ENCODE measurements at places on chromosomes 5 and 9.

- DNase-seq, result peak; percentile 29
Observed at GRCh38 chr9:68706363-68707201, 1.5 kb downstream of the PIP5K1B start.

DNA sequence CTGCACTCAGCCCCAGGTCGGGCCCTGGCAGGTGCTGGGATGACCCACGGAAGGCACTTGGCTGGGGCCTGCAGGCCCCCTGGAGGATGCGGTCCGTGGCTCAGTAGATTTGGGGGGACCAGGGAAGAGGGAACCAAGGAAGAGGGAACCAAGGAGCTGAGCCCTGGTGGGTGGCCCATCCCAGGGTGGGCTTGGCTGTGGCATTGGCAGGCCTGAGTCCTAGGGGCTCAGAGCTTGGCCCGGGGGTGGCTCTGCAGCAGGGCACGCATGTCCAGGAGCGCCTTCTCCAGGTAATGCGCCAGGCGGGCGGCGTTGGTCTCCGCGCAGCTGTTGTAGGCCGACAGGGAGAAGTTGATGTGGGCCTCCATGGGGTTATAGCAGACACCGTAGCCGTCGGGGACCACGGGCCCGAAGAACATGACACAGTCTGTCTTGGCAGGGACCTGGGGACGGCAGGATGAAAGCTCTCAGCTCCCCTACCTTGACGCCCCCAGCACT is 14.3 kb downstream of the DOLPP1 start:
- no peak for DNase-seq

DNA sequence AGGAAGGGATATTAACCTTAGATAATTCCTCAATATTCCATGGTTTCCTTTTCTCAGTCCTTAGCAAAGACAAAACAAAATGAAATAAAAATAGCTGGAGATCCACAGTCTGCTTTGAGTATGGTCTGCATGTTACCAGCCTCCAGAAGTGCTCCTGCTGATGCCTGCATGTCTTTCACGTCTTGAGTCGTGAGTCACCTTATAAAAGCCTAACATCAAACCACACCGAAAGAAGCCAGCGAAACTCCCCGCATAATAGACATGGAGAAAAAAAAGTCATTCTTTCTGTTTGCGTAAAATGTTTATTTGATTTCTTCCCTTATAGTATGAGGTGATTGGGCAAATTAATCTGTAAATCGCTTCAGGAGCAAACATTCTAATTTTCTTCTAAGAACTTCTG is 380.5 kb downstream of the SLCO4C1 start:
- no peak for DNase-seq

DNA sequence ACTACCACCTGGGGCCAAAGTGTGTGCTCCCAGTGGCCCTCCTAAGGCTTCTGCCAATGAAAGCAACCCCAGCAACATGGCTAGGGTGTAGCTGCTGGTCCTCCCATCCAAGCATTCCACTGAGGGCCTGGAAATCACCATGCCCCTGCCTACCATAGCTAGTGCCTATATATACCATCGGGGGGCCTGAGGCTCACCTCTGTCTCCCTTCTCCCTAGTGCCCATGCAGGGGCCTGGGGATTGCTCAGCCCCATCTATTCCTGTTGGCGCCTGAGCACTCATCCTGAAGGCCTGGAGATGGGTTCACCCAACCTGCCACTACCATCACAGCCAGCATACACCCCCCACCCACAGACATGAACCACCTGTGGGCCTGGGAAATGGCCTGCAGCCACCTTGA is 367.3 kb downstream of the RAB3C start:
- no peak for DNase-seq

DNA sequence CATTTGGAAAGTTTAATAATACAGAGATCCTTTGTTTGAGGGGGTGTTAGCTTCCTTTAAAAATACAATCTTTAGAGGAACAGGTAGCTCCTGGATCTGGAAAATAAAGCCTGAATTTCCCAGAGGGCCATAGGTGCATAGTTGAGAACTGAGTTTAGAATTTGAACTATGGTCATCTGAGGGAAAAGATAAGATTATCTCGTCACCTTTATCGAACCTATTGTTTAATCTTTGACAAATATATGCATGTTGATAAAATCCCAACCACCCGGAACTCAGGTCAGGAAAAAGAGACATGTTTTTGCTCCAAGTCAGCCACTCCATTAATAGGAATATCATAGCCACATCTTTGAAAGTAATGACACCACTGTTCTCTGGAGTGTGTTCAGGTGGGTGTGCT is 91.7 kb upstream of the FAM169A start:
- no peak for DNase-seq

GRCh38 chr5:61363401-61364114 is 31.5 kb downstream of the ZSWIM6 start:
- no peak for DNase-seq

GRCh38 chr9:14442956-14443355 is 129.0 kb upstream of the NFIB start:
- DNase-seq, result no peak

DNA sequence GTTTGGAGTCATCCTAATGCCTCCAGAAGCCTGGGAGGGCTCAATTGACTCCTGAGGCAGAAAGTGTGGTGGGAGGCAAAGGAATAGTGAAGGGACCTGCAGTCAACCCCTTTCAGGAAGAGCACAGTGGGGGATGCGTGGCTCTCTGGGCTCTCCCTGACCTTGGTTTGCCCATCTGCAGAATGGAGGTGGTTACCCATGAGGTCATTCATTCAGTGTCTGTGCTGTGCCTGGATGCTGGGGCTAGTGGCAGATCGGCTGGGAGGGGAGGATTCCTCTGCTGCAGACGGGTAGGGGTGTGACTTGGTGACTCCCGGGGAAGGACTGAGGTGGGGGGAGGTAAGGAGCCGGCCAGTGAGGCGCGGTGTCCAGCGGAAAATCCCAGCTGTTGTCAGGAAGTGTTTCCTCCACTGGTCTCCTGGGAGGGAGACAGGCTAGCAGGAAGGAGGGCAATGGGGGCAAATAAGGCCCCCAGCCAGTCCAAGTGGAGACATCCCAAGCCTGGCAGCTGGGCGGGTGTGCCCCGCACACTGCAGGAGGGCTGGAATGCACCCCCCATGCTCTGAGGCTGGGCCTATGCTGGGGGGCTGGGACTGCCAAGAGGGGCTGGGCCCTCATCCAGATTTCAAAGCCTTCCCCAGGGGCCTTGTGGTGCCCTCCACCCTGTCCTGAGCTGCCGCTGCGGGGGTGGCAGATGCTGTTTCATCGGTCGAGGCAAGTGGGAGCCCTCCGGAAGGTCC is 10.9 kb downstream of the CXXC5 start:
- DNase-seq, result no peak

DNA sequence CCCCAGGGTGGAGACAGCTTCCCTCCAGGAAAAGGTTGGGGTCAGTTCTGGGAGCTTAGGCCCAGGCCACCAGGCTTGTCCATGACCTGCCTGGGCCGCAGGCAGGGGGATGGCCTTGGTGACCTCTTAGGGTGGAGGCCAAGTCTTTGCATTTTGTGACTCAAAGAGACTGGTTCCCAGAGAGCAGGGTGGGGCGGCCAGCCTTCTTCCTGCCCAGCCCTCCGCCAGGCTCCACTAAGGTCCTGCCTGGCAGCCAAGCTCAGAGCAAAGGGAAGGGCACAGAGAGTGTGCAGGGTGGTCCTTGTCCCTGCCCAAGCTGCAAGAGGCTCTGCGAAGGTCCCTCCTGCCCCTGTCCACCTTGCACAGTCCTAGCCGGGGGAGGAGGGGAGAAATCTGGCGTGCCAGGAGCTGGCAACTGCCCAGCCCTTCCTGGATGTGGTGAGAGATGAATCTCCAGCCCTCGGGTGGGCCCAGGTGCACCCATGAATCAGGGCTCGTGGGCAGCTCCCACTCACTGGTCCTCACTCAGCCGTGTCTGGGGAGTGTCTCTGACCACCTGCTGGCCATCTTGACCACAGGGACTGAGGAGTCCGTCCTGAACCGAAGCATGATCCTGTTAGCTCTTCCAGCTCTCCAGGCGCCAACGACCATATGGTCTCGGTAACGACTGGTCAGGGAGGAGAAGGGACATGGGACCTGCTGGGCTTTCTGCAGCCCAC is 2.3 kb upstream of the PTGDS start:
- DNase-seq, result no peak

DNA sequence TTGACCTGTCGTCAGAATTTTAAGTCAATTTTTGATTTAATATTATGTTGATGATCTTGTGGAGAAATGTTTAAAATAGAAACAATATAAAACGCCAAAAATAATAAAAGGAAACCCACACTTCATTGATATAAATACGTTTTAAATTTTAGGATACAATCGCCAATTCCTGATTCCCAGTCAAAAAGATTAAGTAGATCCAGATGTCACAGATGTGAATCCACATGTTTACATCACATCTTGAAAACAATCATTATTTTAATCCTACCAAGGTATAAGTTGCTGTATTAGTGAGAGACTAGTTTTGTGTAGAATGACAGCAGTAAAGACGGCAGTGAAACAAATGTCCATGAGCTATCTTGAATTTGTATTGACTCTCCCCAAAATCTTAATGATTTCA is 4.9 kb downstream of the TAS2R1 start:
- DNase-seq, result no peak

DNA sequence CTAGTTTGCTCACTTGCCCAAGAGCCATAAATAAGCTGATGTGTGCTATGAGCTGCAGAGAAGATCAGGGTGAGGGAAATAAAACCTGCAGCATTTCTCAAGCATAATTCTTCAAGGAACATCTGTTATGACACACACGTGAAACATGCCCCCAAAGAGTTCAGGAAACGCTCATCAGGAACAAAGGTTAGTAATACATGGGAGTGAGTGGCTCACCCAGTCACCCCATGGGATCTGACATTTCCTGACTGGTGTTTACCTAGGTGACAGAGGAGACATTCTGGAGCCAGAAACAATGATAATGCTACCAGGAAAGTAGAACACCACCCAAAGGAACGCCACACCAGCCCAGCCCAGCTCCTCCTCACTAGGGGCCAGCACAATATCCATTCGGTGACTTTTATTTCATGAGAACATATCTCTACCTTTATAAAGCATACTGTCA is 66.0 kb downstream of the FRMD3 start:
- DNase-seq, result no peak

DNA sequence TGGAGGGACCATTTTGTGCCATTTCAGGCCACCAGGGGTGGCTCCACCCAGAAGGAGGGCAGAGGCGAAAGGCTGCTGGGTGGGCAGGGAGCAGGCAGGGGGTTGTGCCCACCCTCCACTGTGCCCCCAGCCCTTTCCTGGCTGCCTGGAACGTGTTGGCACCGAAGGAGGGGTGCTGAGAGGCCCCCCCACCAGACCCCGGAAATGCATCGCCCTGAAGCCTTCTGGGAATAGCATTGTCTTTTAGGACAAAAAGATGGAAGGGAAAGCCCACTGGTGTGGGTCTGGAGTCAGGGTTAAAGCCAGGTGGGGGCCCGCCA is 5.1 kb downstream of the NOXA1 start:
- no peak for DNase-seq

- no peak for DNase-seq
Observed at GRCh38 chr5:23614422-23614821, 107.0 kb downstream of the PRDM9 start.

DNA sequence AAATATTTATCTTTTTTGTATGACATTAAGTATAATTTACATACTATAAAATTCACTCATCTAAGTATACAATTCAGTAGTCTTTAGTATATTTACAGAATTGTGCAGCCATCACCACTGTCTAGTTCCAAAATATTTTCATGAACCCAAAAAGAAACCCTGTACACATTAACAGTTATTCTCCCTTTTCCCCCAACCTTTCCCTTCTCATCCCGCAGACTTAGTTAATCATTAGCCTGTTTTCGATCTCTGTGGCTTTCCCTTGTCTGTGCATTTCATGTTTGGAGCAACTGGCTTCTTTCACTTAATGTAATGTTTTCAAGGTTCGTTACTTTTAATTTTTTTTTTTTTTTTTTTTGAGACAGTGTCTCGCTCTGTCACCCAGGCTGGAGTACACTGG is 37.5 kb downstream of the MTREX start:
- peak; percentile 12 for DNase-seq

GRCh38 chr5:124180299-124180874 is 566.1 kb downstream of the ZNF608 start:
- DNase-seq, result no peak

DNA sequence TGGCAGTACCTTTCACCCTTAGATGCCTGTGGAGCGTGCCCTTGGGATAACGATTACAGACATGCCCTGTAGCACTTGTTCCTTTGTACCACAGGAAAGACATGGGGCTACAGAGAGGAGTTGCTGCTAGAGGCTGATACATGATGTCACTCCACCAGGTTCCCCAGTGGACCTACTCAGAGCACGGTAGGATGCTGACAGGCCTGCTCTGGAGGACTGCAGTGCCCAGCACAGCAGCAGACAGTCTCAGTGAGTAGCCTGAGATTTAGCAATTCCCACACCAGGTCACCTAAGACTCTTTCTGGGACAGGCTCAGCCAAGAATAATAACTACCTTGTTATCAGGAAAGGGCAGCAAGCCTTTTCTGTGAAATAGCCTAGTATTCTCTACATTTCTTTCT is 28.8 kb downstream of the PDE4D start:
- DNase-seq, result no peak

DNA sequence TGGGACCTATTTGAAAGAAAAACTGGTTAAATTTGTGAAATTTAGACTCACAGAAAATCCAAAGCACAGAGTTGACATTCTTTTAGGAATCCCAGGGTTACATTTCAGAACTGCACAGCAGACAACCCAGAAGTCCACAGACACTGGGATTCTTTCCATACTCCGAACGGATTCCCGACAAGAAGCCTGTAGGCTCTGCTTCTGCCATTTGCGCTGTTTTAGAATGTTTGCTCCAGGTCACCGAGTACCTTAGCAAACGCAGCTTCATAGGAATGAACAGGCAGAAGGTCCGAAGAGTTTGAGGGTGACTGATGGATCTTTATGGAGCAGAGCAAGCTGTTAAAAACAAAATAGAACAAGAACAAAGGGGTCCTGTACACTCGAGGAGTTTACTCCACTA is 84.5 kb upstream of the NFIB start:
- no peak for DNase-seq

DNA sequence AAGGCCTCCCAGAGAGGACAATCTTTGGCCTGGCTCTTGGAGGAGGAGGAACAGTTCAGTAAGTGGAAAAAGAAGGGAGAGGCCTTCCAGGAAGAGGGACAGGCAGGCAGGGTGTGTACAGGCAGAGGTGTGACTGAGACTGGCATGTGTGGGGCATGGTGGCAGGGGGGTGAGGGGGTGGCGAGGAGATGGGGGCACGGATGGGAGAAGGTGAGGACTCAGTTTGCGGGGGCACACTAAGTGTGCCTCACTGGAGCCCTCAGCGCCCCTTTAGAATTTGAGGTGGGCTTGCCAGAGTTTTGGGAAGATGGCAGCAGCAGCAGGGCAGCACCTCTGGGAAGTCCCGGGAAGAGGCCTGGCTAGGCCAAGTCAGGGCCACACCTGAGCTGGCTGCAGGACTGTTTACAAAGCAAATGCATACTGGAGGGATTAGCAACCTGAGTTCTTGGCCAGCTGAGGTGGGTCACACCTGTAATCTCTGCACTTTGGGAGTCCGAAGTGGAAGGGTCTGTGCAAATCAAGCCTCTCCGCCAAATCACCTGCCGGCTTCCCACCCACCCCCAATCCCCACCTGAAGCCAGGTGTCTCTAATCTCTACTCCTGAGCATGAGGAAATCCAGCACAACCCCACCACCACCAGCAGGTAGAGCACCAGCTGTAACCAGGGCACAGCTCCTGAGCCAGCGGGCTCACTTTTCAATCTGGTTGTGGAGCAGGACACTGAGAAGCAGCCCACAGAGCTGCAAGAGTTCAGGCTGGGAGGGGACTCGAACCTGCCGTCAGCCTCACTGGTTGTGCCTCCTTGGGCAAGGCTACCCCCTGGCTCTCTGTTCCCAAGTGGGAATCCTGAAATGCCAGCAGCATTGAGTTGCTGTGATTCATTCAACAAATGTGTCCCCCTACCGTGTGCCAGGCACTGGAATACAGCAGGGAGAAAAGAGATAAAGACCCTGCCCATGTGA is 10.2 kb upstream of the GABRP start:
- no peak for DNase-seq

- peak; percentile 82 for DNase-seq
Observed at GRCh38 chr5:150801117-150801927, 22.8 kb downstream of the SMIM3 start.
